Trophoblast cell (in vitro differentiated cells and primary cell): ENCODE measurements at places on chromosomes 12 and 14.

DNA sequence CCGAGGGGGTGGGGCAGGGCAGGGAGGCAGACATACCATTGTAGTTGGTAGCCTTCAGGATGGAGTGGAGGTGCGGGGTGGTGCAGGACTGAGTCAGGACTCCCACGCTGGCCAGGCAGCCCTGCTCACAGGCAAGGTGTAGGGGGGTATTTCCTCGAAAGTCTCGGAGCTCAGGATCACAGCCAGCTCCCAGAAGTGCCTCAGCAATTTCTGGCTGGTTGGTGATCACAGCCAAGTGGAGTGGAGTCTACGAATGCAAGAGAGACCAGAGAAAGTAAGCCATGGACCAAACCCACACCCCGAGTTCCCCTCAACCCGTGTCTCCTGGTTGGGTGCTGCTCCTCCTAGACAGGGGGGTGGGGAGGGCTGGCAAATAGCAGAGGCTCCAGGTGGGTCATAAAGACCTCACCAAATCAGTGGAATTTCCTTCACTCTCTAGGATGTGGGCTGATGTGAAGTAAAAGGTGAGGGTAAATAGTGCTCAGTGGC, 1.4 kb downstream of the NFKBIA start:
- DNase-seq = no peak

DNA sequence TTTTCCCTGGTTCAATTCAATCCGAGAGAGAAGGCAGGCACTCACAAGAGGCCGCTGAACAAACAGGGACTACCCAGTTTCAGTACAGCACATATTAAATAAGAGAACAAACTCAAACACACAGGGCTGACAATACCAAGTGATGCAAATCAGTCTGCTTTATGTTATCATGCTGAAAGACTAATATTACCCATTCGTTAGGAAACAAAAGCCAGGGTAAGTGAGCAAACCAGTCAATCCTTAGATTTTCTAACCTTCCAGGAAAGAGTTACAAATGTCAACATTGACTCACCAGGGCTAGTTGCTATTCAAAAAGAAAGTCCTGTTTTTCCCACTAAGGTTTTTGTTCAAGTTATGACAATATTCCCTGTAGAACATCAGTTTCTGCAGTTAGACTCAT, 246.2 kb downstream of the C12orf42 start:
- no peak for DNase-seq

GRCh38 chr14:77142005-77142800, 612 bp upstream of the ZDHHC22 start:
- DNase-seq = no peak

GRCh38 chr14:77542421-77543239, 44.0 kb upstream of the ISM2 start:
- DNase-seq = no peak

- peak; percentile 5 for DNase-seq
These were observed at the start of gene TSPAN11 for GRCh38 chr12:30926243-30927221. Gene TSPAN11 (plus strand): TSS chr12:30926748. CDS start chr12:30953992, 27,244 bp downstream.

- DNase-seq = no peak
These were observed 77.2 kb downstream of the NAV3 start for GRCh38 chr12:77907936-77908335.

DNA sequence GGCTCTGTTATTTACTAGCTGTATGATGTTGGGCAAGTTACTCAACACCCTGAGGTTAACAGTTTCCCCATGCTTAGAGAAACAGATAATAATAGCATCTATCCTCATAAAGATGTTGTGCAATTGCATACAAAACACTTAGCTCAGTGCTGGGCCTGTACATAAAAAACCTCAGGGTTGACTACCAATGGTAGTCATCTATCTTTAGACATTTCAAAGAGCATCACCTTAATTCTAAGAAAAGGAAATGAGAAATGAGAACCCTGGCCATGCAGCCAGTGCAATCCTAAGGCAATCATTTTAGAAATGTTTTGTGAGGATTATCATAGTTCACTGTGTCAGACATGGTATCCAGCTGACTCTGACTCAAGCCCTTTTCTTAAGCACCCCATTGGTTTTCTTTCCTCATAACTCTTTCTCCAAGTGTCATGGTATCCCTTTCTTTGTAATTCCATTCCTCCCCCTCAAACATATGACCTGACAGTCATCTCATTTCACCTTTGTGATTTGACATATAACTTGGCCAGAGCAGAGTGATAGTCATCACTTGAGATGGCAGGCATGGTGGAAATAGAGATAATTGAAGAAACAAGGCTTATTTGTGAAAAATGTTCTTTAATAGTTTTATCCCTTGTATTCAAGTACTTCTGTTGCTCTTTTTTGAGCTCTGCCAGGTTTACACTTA, 29.5 kb upstream of the OSBPL8 start:
- peak; percentile 12 for DNase-seq

DNA sequence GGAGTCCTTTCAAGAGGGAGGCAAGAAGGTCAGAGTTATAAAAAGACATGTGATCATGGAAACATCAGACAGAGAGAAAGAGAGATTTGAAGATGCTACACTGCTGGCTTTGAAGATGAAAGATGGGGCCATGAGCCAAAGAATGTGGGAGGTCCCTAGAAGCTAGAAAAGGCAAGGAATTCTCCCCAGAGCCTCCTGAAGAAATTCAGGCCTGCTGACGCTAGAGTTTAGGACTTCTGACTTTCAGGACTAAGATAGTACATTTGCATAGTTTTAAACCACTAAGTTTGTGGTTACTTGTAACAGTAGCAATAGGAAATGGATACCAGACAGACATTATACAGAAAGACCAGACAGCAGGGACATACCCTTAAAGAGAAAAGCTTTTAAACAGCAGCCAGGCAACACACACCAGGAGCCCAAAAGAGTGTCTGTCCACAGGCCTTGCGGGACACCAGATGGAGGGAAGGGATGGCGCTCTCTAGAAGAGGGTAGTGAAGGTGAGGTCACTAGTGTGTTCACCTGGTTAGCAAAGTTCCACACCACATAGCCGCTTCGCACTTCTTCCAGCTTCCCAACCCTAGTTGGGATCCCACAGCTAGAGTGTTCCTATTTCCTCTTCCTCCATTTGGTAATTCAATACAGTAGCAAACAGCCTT, 29.7 kb upstream of the CEBPE start:
- peak; percentile 29 for DNase-seq

GRCh38 chr12:101491329-101491728, 16.2 kb downstream of the SPIC start:
- no peak for DNase-seq

DNA sequence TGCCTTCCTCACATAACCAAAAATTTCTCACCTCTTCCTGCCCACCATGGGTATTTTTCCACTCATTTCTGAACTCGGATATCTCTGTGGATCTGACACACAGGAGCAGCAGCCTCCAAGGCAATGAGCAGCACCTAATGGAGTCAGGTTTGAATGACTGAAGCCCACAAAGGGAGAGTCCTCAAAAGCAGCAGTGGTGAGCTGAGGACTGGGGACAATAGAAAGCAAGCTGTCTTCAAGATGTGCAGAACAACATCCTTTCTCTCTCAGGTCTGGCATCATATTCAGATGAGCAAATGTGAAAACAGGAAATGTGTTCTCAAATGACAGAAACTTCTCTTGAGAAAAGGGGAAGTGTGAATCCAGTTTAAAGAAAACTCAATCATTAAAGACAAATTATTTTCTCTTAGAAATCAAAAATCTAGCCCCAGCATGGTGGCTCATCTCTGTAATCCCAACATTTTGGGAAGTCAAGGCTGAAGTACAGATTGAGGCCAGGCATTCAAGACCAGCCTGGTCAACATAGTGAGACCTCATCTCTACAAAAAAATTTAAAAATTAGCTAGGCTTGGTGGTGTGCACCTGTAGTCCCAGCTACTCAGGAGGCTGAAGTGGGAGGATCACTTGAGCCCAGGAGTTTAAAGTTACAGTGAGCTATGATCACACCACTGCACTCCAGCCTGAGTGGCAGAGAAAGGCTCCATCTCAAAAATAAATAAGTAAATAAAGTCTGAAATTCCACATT, 54.2 kb downstream of the C12orf42 start:
- DNase-seq = no peak

- no peak for DNase-seq
These were observed 220.3 kb downstream of the NELL2 start for GRCh38 chr12:44655846-44656245.

GRCh38 chr12:95996034-95996658, at the start of gene HAL:
Gene HAL (minus strand): TSS chr12:95996344. CDS start chr12:95995910, 434 bp downstream.
- DNase-seq = peak; percentile 60

DNA sequence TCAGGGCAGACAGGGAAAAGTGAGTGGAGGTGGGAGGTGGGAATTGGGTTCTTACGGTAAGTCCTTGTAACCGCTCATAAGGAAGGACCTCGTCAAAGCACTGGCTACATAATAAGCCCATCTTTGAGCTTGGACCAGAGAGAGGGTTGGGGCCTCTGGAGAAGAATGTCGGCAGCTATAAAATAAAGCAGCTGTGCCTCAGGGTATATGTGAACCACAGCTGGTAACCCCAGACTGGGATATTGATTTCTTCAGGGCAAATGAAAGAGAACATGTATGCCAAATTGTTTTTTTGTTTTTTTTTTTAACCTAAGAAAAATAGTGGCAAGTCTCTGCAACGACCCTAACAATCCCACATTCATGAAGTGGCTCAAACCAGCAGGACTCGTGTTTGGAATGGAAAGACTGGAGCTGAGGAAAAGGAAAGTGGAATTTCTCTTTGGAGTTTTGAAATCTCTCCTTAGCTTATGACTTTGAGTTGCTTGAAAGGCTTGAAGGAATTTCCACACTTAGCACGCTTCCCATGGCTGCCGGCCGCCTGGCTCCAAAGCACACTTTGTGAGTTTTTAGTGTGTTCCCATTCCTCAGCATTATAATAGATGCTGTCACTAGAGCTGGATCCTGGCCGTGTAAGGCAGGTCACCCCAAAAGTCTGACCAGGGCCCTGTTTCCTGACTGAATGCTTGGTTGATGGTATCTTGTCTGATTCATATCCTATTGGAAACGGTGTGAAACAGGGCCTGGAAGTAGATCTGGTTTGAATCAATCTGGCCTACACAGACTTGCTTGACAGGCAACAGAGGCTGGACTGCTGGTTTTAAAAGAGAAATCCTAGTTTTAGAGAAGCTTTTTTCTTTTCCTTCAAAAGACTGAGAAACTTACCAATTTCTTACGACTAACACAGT, 244.7 kb downstream of the MSRB3 start:
- DNase-seq = no peak

GRCh38 chr12:71748081-71748850, 6.4 kb upstream of the RAB21 start:
- no peak for DNase-seq

GRCh38 chr14:24784981-24785380, 151.0 kb upstream of the GZMB start:
- DNase-seq = no peak

GRCh38 chr12:52670506-52670905, 9.7 kb downstream of the KRT1 start:
- DNase-seq = no peak

DNA sequence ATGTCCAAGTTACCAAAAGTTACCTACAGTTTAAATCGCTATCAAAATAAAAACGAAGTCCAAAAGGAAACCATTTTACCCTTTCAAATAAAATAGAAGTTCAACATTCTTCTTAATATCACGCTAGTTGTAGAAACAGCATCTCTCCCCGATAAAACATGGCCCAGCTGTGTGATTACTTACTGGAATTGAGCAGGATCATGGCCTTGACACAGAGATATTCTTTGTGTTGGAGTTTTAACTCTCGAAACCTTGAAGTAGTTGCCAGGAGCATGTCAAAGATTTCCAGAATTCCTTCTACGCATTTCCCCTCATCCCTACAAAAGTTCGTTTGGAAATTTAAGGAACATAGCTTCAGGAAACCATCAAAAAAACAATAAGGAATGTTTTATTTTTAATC, 44.8 kb downstream of the ESR2 start:
- DNase-seq = no peak

DNA sequence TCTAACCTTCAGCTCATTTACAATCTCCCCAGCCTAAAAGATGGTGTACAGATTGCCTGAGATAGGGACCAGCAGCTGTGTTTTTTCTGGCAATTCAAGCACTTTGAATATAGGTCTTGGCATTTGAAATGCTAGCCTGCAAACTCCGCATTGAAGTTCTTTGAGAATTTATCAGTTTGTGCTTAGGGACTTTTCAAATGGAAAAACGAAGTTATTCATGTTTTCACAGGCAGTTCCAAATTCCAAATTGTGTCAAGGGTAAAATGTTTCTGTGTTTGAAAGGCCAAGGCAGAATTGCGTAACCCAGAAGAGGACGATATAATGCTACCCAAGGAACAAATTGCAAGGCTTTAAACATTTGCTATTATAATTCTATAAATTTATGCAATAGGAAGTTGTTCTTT, 168.9 kb upstream of the RASSF8 start:
- peak; percentile 30 for DNase-seq

DNA sequence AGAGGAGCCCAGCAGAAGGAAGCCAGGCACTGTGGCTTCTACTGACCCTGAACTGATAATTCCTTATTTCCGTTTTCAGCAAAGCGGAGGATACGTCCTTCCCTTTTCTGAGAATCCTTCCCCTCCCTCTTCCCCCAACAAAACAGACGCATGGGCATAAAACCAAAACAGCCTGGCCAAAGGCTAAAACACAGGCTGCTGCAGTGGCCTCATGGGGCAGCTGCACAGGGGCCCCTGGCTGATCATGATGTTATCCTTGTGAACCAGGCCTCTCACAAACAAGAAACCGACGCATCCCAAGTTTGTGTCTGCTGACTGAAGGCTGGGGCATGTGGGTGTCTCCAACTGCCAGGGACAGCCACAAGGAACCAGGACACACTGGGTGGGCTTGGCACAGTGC, 23.4 kb upstream of the STON2 start:
- no peak for DNase-seq

GRCh38 chr14:26934151-26934550, 336.3 kb upstream of the NOVA1 start:
- no peak for DNase-seq

- DNase-seq = no peak
These were observed 52.9 kb downstream of the CCDC88C start for GRCh38 chr14:91364524-91365270.

DNA sequence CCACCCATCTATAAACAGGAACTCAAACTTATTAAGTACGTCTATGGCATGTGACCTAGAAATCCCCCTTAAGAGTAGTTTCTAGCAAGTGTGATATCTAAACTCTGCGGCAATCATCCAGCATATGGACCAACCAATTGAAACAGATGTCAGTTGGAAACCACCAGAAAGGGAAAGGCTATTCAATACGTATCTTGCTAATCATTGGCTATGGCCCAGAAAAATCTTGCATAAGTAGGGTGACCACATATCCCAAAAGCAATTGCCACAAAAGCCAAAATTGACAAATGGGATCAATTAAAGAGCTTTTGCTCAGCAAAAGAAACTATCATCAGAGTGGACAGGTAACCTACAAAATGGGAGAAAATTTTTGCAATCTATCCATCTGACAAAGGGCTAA, 24.2 kb downstream of the SYNJ2BP start:
- DNase-seq = no peak

- DNase-seq = no peak
These were observed 178.8 kb downstream of the ESR2 start for GRCh38 chr14:64115401-64115800.
